ENCODE measurements at places on chromosomes 3 and 15.

DNA sequence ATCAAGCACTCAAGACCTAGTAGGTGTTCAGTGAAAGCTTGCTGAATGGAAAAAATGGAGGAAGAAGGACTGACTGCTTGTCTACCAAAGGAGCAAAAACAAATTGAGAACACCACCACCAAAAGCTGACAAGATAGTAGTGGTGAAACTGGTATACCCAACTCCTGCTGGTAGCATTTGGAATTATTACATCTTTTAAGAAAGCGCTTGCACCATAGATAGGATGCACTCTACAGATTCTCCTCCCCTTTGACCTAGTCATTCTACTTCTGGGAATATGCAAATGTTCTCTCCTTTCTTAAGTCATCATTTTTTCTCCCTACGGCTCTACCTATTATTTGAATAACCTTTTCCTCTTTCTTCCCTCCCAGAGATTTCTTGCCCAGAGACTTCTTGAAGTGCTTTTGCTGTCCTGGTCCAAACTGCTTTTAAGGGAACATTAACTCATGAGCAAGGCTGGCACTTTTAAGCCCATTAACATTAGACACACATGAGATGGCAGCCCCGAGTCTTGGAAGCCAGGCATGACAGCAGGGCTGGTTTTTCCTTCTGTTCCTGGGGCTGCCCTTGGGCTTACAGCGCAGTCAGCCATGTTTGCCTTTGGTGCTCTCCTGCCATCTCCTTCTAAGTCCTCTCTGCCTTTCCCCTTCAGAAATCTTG, 75.0 kb upstream of the TLE3 start:
- DNase-seq, result no peak

DNA sequence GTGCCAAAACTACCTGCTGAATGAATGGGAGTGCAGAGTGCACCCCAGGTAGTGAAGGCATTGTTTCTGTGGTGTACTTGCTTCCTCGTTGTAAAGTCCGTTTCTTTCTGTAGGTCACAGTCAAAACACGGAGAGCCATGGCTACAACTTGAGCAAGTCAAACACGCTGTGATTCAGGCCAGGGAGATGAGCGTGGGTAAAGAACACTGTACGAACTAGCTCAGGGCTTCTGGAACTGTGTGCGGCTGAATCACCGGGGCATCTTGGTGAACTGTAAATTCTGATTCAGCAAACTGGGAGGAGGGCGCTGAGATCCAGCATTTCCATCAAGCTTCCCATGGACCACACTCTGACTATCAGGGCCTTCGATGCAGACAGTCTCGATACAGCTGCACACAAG, 5.0 kb upstream of the TNK2 start:
- no peak for DNase-seq

GRCh38 chr3:10280177-10280529, 12.6 kb downstream of the GHRL start:
- no peak for DNase-seq

GRCh38 chr3:195131176-195131575, 139.8 kb downstream of the XXYLT1 start:
- no peak for DNase-seq

DNA sequence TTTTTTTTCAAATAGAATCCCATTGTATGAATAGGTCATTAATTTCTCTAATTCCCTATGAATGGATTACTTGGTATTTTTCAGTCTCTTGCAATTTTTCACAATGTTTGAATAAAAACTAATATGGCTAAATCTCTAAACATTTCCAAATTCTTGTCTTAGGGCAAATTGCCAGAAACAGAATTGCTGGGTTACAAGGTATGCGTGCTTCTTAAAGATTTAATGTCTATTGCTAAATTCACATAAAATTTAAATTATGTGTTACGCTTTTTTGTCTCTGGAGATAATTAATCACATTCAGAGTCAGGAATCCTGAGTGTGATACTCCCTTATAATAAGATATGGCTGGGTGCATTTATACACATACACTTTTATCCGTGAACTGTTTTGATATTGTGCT, 264.5 kb upstream of the TBL1XR1 start:
- no peak for DNase-seq

All from brain pericyte (primary cell).